ENCODE measurements at places on chromosomes 11 and 22.

- DNase-seq: no peak
These were observed 852 bp downstream of the BUD13 start for GRCh38 chr11:116771935-116772334.

GRCh38 chr11:6052374-6052773 is 21.8 kb upstream of the OR56A1 start:
- DNase-seq: no peak

GRCh38 chr11:65454311-65454695 is 31.7 kb downstream of the NEAT1 start:
- DNase-seq: no peak

DNA sequence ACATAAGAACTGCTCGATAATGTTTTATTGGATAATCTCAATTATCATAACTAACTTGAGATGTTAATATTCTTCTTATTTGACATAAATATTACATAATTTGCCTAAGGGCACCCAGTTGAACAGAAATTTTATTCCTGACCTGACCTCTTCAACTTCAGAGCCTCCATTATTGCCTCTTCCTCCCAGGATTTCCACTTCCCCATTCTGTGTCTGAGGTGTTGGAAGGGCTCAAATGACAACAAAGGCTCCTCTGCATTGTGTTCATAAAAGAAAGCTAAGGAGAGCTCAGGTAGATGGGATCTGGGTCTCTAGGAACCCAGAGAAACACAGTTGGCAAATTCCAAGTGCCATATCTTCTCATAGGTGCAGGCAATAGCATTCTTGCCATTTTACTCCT is 61.2 kb upstream of the ARHGAP20 start:
- no peak for DNase-seq

DNA sequence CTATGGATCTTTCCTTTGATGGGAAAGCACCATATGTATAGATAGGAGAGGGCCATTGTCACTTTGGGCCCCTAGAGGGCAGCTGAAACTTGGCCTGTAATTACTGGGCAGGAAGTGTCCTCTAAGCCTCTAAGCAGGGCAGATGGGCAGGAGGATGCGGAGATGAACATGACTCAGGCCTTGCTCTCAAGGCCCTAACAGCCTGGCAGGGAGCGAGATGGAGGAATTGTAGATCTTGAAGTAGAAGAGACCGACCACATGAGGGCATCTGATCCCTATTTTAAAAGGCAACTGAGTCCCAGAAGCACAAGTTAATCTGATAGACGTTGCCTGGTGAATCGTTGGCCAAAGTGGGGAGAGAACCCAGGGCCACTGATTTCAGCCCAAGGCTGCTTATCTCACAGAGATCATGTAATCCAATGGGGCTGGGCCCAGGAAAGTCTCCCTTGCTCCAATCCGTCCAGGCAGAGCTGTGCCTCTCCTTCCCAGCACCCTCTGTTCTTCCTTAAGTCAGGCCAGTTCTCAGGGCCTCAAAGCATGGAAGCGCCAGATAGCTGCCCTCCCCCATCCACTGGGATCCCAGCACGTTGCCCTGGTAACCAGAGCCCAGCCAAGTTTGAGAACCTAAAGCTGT is 2.5 kb upstream of the SEPTIN3 start:
- DNase-seq: no peak

DNA sequence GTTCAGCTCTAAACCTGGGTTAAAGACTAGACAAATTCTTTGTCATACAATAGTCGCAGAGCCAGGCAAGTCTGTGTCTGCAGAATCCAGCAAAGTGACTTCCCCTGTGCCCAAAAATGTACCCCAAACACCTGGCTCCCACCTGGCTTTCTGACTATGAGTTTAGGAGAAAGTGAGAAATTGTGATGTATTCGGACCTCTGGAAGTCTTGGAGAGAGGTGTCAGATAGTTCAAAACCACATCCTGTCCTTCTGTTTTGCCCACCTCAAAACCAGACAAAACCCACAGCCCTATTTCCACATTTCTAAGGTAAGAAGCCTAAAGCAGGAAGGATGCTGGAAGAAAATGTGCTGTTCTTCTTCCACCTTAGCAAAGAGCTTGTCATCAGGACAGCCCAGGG is 63.8 kb upstream of the CLMP start:
- no peak for DNase-seq

GRCh38 chr11:10209326-10209725 is 84.7 kb downstream of the SBF2 start:
- no peak for DNase-seq

DNA sequence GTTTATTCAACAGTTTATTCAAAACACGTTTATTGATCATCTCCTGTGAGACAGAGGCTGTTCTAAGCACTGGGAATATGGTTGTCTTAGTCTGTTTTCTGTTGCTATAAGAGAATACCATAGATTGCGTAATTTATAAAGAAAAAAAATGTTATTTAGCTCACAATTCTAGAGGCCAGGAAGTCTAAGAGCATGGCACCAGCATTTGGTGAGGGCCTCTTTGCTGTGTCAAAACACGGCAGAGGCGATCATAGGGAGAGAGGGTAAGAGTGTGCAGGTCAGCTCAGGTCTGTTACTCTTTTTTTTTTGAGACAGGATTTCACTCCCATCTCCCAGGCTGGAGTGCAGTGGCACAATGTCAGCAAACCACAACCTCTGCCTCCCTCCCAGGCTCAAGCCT is 5.2 kb upstream of the IL17RA start:
- no peak for DNase-seq

- DNase-seq: no peak
These were observed 28.0 kb downstream of the CHRDL2 start for GRCh38 chr11:74703211-74703610.

Measured in activated naive CD8-positive, alpha-beta T cell treated with anti-CD3 and anti-CD28 coated beads, Interleukin-2, amount 50 U/mL, for 16 hours (primary cell).